ENCODE measurements at places on chromosomes 6 and 20.

- no peak for DNase-seq
Observed at GRCh38 chr6:105994118-105994590, 92.0 kb upstream of the PRDM1 start.

DNA sequence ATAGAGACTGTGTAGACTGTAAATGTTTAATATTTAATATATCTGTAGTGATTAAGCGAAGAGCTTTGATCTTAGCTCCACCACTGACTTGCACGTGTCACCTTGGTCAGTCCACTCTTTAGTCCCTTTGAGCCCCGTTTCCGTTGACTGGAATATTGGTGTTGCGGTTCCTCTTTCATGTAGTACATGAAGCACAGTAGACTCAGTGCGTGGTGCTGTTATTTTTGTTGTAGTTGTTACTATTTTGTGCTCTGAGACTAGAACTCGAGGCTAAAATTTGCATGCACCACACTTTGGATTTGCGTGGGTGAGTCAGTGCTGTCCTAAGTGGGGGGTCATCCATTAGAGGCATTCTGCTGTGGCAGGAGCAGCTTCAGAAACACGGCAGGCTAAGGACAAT, 291.4 kb downstream of the QKI start:
- no peak for DNase-seq

- DNase-seq: no peak
Observed at GRCh38 chr20:41002842-41003142, 25.8 kb upstream of the TOP1 start.

- no peak for DNase-seq
Observed at GRCh38 chr6:131366223-131366622, 206.8 kb upstream of the ARG1 start.

GRCh38 chr6:139253656-139254055, 38.1 kb downstream of the TXLNB start:
- no peak for DNase-seq

DNA sequence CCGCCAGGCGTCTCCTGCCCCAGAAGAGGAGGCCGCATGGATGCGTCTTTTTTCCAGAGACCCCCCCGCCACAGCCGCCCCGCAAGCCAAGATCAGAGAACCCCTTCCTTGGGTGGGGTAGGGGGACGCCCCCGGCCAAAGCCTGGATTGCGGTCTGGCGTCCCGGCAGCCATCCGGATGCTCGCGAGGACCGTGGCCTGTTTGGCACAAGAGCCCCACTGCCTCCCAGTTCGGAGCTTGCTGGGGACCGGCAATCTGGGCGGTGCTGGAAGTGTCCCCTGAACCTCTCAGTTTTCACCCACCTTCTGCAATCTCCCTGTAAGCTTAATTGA, 924 bp downstream of the FAM162B start:
- no peak for DNase-seq

Data from stimulated activated CD4-positive, alpha-beta T cell treated with anti-CD3 and anti-CD28 coated beads, Interleukin-1b, Interleukin-23, amount 100 ng/mL, for 1 hour (primary cell).